ENCODE measurements at places on chromosomes 1 and 21.

- no peak for DNase-seq
These were observed 81.3 kb upstream of the RGS4 start for GRCh38 chr1:162987866-162988265.

DNA sequence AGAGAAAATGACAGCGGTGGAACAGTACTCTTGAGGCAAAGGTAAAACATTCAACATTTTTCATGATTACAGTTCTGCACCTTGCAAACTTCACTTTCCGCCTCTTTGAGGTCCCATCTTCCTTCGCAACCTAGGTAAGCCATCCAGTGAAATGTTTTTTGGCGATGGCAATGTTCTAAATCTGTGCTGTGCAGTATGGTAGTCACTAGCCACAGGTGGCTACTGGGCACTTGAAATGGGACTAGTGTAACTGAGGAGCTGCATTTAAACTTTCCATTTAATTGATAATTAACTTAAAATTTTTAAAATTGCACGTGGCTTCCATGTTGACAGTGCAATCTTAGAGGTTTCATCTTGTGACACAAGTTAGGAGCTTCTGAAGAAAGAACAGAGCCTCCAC lies 13.0 kb downstream of the EXOC8 start:
- DNase-seq = no peak

DNA sequence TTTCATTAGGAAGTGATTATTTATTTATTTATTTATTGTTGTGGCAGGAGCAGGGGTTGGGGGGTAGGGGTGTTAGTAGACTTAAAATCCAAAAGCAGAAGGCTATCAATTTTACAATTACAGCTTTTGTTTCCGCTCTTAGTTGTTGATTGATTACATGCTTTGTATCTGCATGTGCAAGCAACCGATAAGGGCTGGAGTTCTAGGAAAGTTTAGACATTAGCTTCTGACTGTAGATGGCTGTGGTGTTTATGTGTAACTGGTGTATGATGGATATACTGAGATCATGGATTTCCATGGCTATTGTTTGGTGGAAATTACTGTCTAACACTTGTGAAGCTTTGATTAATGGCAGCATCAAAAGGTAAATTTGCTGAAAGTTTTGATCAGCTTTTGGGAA lies 2.8 kb downstream of the ST6GALNAC5 start:
- DNase-seq = no peak

DNA sequence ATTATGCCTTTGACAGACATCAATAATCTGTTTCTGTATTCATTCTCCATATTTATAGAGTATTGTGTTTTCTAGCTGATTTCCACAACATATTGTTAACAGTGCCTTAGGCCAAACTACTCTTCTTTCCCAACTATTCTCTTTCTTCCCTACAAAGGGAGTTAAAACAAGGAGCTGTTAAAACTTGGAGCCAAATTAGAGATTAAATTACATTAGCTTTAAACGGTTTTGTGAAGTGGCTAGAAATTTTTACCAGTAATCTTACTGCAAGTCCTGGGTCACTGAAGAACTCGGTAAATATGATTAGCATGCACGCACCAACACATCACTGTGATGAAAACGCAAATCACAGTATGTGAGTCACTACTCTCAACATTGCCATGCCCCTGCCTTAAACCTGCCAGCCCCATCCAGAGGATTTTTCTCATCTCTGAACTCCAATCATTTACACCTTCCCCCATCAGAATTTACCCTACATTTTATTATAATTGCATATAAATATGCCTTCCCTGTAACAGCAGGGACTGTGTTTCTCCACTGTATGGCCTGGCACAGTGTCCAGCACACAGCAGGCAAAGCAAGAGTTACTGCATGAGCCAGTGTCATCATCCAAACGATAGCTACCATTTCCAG lies 1.5 kb upstream of the PRDX6 start:
- no peak for DNase-seq

GRCh38 chr1:47818682-47819573 lies 178.3 kb downstream of the TRABD2B start:
- no peak for DNase-seq

DNA sequence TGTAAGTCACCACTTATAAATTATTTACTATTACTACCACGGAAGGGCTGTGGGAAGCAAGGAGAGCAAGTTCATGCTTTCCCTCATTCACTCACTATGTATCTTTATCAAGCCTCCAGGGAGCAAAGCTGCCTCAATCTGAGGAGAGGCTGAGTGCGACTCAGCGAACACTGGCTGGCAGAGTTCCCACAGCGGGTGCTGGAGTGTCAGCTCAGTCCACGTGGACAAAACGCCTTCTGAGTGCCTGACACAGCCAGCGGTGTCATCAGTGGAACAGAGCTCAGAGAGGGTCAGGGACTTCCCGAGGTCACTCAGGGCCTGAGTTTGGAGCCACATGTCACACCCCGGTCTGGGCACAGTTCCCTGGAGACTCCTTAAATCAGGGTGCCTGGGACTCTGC lies 16.9 kb downstream of the MATN1 start:
- DNase-seq = no peak

DNA sequence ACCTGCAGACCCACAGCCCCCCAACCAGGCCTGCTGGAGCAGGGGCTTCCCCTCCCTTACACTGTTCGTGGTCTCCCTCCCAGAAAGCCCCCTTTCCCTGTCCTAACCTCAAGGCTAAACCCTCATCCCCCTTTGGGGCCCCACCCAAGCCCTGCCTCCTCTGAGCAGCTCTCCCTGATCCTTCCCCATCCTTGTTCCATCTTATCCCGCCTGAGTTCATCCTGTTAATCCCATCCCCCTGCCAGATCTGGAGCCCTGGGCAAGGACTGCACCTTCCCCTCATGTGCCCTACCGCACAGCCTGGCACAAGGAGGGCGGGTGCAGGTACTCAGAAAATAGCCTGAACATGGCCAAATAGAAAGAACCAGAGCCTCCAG lies 6.9 kb upstream of the TNNT2 start:
- DNase-seq = no peak

DNA sequence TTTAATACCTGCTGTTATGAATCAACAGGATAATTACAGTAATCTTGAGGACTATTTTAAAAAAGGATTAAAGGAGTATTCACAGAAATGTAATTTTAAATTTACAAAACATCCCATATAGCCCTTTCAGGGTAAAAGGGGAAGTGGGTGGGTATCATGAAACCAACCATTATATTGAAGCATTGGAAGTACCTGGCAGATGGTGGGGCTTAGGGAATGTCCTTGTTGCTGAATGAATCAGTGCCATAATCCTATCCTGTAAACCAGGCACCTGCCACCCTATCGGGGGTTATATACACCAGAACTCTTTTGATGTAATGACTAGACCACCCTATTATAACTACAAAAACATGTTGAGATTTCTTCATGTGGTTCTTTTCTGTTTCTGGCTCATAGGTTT lies 30.4 kb downstream of the CDC14A start:
- no peak for DNase-seq

- DNase-seq = no peak
These were observed 524.5 kb downstream of the MATN1 start for GRCh38 chr1:30198795-30199403.

GRCh38 chr1:46691997-46692790 lies 20.5 kb downstream of the TEX38 start:
- DNase-seq = no peak

- no peak for DNase-seq
These were observed 5.8 kb downstream of the SELP start for GRCh38 chr1:169624122-169624521.

DNA sequence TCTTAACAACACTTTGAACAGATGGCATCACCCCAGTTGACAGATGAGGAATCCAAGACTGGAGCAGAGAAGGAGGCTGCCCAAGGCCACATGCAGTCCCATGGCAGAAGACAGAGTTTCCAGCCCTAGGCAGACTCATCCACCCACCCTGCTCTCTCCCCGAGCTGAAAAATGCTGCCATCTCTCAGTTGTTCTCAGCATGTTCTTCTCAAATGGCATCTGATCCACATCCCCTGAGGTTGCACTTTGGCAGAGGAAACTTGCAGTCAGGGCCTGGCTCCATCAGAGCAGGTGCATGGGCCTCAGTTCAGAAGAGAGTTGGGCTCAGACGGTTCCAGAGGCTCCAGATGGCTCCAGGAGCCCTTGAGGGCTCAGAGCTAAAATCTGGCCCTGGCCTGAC lies 709.4 kb downstream of the MATN1 start:
- DNase-seq = no peak

- no peak for DNase-seq
These were observed 37.2 kb downstream of the EVI5 start for GRCh38 chr1:92747735-92748134.

GRCh38 chr1:30824736-30825429 lies 67.3 kb upstream of the LAPTM5 start:
- DNase-seq = no peak

DNA sequence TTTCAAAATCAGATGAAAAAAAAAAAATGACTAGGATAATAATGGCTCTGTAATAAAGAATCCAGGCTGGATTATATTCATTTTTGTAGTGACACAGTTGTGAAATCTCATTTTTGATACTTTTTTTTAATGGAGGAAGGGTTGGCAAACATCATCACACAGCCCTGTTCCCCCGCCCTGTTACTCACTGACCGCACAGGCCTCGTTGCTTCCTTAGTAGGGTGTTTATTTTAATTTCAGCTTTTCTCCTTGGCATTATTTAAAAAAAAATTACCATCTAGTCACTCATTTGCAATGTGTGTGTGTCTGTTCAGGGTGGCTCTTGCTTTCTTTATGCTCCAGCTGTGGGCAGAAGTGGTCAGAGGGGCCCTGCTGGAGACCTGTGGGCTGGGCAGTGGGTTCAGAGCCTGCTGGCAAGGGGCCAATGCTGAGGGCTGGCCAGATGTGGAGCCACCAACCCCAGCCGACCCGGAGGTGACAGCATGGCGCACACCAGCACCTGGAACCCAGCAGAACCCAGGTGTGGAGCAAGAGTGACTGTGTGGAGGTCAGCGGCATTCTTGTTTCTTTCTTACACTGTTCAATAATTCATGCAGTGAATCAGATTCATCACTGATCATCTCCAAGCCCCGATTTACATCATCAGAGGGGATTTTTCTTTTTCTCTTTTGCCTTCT lies 44.6 kb downstream of the ZSCAN20 start:
- DNase-seq = no peak

DNA sequence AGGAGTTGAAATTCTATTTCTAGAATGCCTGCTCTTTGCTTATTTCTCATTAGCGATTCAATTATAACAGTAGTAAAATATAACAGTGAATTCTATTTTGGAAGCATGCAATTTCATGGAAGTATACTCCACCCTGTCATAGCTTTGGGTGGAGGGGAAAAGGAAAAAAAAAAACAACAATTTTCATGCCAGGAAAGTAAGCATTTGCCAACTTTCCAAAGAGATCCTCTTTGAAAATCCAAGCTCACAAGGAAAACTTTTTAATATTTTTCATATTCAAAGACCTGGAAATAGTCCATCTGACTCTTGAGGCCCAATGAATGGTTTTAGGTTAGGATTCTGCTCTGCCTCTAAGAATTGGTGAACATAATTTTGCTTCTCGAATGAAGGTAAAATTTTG lies 134.5 kb downstream of the PTPN14 start:
- DNase-seq = no peak

DNA sequence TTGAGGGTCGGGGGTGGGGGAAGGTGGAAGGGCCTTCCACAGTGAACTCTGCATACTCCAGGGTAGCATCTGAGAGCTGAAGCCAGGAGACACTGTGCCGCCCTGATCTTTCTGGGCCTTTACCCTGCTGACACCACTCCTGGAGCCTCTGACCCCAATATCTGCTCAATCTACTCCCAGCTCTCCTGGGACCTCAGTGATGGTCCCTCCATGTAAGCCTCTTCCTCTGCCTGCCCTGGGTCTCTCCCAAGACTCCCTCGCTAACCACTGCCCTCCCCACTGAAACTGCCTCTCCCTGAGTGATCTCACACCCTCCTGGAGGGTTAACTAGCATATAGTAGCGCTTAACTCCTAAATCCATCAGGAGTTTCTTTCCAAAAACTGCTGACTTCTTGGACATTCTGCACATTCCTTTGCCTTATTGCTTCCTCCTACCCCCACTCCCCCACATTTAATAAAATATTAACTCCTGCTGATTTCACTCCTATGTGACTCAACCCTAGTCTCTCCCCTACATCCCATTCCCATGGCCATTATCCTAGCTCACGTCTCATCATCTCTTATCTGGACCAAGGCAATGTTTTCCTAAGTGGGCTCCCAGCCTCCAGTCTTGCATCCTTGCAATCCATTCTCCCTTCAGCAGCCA lies 145.6 kb downstream of the HMGB4 start:
- no peak for DNase-seq

DNA sequence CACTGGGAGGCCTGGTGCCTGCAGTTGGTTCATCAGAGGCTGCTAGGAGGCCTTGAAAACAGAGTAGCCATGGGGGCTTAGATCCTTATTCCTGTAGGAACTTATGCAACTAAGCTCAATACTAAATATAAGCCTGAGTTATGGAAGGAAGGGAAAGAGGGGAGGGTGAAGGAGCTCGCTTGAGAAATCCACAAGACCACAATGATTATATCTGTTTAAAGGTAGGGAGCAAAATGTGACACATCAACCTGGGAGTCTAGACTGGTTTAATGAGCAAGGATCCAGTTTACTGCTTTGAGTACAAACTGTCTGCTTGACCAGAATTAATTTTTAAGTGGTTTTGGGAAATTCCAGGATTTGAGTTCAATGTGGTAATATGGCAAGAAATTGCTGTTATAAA lies 20.4 kb upstream of the ANGPTL7 start:
- no peak for DNase-seq

- DNase-seq = no peak
These were observed 144.2 kb downstream of the PTPRU start for GRCh38 chr1:29380532-29380931.

- no peak for DNase-seq
These were observed 31.6 kb upstream of the SOX13 start for GRCh38 chr1:204041232-204041767.

DNA sequence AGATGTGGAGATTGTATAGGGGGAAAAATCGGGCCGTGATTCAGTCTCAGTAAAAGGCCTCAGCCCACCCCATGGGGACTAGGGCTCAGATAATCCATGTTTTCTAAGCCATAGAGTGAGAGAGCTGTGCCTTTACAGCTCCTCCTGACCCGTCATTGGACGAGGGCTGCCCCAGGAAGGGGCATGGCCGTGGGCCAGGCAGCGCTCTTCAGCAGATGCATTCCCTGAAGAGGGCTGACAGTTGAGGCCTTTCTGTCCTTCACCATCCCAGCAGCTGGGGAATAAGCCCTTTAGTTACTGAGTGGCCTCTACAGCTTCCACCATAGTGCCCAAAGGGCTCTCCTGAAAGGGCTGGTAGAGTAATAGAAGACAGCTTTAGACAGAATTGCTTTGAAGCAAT lies 57.2 kb downstream of the ST3GAL3 start:
- no peak for DNase-seq

GRCh38 chr1:5718831-5719632 lies 273.2 kb downstream of the NPHP4 start:
- no peak for DNase-seq

DNA sequence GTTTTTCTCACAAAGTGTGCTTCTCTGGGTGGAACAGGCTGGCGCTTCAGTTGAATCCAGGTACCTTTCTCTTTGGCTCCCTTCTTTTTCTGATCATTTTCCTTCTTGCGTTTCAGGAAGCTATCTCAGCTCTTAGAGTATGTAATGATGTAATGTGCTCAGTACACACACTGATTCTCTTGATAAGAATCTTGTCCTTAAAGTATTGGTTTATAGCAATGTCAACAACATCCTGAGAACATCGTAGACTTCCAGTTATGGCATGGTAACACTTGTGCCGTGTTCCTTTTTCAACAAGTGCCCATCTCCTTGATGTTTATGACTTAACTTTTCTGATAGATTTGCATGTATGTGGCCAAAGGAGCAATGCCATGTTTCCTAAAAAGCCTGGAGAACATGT lies 11.7 kb upstream of the ABCD3 start:
- no peak for DNase-seq
